DMS79 treated with DMSO at 0.1 percent for 48 hours (cell line): ENCODE measurements at places on chromosomes 5 and 9.

- no peak for DNase-seq
Observed at GRCh38 chr5:148953711-148954110, 109.2 kb downstream of the SH3TC2 start.

- DNase-seq = no peak
Observed at GRCh38 chr9:107466826-107467225, 22.7 kb downstream of the KLF4 start.

GRCh38 chr9:37761511-37761910 lies 7.9 kb downstream of the TRMT10B start:
- DNase-seq = no peak

- no peak for DNase-seq
Observed at GRCh38 chr5:7395947-7396712, at the start of gene ADCY2. Gene ADCY2, plus strand, starts transcription at chr5:7396138. Its CDS starts 159 bp downstream, at chr5:7396297.

GRCh38 chr5:17896605-17897004 lies 262.3 kb downstream of the TAF11L14 start:
- no peak for DNase-seq

DNA sequence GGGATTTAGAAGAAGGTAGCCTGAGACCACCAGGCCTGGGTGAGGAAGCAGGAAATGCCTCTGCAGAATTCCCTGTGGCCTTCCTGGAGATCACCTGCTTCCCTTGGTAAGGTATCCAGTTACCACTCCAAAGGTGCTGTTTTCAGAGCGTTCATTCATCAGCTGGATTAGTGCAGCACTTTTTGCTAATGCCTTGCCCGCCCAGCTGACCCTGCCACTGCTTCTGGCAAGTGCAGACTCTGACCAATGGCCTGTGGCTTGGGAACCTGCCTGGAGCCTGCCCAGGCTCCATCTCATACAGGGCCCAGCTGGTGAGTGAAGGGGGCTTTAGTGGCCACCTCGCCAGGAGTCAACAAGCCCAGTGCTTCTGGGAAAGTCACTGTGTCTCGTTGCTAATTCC lies 48.6 kb downstream of the FOXI1 start:
- no peak for DNase-seq
